ENCODE measurements at places on chromosomes 2 and 18.

DNA sequence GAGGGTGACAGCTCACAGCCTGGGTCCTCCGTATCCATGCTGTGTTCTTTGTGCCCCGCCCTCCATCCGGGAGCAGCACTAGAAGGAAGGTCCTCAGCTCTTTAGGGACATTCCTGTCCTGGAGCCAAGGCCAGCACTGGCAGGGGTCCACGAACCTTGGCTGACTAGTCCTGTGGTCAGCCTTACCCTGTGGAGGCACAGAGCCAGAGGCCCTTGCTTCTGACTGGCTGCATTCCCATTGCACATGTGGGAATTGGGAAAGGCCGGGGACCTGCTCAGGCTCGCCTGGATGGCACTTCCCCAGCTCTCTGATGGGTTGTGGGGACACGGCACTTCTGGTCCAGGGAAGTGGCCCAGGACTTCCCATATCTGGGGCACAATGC lies 24.9 kb upstream of the RHOB start:
- DNase-seq, result no peak

- no peak for DNase-seq
These were observed 130.2 kb downstream of the VAPA start for GRCh38 chr18:10044054-10044453.

GRCh38 chr2:158313734-158314133 lies 142.8 kb downstream of the CCDC148 start:
- DNase-seq, result no peak

GRCh38 chr2:164514491-164514890 lies 106.8 kb downstream of the GRB14 start:
- no peak for DNase-seq

GRCh38 chr2:143680885-143681405 lies 551.7 kb downstream of the ARHGAP15 start:
- no peak for DNase-seq

- no peak for DNase-seq
These were observed 1329.8 kb downstream of the DSC3 start for GRCh38 chr18:29712785-29713184.

DNA sequence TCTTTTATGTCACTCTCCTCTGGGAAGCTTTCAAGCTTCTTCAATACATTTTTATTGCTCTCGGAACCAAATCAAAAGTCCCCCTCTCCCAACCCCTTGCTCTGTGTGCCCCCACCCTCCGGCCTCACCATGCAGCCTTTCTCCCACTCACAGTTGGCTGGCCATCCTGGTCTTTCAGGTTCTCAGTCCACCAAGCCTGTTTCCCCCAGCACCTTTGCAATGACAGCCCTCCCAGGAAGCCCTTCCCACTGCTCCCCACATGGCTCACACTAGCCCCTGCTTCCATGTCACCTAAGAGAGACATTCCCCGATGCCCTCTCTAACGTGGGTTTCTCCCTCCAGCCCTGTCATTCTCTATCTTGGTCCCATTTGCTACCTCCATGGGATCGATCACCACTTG lies 266.6 kb downstream of the SRBD1 start:
- DNase-seq, result no peak

GRCh38 chr2:167592441-167592840 lies 655.0 kb downstream of the STK39 start:
- DNase-seq, result no peak

- no peak for DNase-seq
These were observed 33.6 kb downstream of the LYPD6 start for GRCh38 chr2:149363958-149364357.

DNA sequence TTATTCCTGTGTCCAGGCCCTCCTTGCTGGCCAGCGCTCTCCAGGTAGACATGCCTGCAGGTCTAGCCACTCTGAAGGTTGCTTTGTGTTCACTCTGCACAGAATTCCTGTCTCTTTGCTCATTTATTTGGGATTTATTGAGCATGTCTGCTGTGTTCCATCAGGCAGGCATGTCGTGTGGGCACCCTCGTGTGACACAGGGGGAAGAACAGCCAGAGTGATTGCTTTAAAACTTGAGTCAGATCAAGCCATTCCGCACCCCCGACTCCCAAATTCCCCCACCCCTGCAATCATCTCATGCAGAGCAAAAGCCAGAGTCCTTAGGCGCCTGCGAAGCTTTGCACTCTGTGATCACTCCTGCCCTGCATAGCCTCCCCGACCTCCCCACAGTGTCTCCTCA lies 44.7 kb upstream of the SIX2 start:
- DNase-seq, result no peak

DNA sequence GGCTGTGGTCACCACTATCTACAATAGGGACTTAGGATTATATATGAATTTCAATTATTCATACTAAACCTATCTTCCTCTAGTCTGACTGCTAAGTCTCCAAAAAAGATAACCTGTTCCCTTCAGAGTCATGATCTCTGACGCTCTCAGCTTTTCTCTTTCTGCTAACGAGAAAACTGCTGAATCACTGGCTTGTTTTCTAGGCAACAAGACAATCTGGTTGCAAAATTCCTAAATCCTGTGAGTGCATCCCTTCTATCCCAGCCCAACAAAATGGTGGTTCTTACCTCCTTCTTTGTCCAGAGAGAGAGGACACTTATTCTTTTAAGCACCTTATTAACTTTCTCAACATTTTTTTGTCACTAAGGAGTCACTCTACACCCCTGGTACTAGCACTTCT lies 312.3 kb upstream of the PKDCC start:
- DNase-seq, result no peak

- no peak for DNase-seq
These were observed 115.2 kb upstream of the EML6 start for GRCh38 chr2:54608224-54608623.

DNA sequence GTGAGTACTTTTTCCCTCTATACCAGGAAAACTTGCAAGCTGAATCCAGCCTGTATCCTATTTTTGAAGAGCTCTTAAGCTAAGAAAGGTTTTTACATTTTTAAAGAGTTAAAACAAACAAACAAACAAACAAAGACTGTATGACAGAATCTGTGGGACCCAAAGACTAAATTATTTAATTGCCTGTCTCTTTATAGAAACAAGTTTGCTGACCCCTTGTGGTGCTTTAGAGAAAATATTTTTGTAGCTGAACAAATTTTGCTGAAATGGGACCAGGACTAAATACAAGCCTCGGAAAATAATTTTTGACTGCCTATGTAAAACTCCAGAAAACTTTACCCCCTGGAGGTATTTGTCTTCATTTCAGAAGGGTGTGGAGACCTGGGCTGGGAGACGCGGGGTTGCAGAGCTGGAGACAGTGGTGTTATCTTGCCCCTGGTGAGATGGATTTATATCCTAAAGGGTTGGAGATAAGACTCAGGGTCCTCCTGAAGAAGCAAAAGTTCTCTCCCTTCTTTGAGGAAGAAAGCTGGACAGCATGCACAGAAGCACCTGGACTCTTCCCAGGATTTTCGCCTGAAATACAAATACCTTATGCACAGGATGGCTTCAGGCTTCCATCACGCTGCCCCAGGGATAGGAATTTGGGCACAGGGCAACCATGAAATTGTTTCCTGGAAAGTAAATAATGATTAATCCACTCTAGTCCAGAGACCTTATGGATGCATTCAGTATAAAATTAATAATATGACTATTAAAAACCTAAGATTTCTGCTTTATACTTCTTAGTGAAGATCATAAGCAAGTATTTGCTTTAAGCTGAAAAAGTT lies 54.3 kb downstream of the TMX3 start:
- no peak for DNase-seq

GRCh38 chr2:190410166-190410565 lies 2.0 kb downstream of the MFSD6 start:
- no peak for DNase-seq

- no peak for DNase-seq
These were observed 5.9 kb upstream of the LGALSL start for GRCh38 chr2:64448041-64448426.

DNA sequence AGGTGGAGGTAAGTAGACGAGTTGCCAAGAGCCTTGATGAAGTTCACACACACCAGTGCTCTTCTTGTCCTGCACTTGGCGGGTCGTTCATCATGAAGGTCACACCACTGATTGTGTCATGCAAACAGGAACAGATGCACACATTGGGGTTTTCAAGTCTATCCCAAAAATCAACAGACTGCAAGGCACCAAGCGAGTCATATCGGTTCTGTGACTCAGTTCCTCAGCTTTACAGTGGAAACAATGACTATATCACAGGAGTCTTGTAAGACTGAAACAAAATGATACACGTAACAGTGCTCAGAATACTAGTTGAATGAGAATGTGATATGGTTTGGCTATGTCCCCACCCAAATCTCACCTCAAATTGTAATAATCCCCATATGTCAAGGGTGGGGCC lies 526.9 kb upstream of the ID2 start:
- no peak for DNase-seq
